ENCODE measurements at places on chromosomes 2 and 18.

GRCh38 chr2:188306271-188306670, 14.6 kb downstream of the GULP1 start:
- peak; percentile 38 for DNase-seq

GRCh38 chr18:34196256-34196655, 28.5 kb downstream of the NOL4 start:
- DNase-seq: no peak

GRCh38 chr2:45233301-45233700, 224.0 kb upstream of the SIX2 start:
- no peak for DNase-seq

- DNase-seq: no peak
These were observed 314.4 kb upstream of the ZEB2 start for GRCh38 chr2:144834363-144834762.

DNA sequence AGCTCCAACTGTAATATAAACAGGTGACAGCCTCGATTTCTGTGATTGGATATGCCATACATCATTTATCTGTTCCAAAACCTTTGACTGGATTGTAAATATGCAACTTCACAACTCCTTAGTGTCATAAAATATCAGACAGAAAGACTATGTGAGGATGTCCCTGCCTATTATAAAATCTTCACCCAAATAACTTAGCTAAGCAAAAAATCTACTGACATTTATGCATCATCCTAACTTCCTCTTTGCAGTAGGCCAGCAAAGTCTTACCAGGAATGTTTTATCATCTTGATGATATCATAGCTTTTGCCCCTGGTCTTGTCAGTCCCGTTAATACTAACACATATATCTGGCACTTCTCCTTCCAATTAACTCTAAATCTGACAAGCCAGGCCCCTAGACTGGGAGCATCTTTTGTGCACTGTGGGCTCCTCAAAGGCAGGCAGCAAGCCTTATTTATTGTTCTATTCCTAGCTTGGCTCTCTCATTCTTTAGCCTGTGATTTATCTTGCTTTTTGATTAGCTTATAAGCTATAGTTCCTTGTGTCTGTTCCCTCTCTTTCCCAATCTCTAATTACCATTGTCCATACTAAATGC, 356.5 kb upstream of the HNMT start:
- no peak for DNase-seq

DNA sequence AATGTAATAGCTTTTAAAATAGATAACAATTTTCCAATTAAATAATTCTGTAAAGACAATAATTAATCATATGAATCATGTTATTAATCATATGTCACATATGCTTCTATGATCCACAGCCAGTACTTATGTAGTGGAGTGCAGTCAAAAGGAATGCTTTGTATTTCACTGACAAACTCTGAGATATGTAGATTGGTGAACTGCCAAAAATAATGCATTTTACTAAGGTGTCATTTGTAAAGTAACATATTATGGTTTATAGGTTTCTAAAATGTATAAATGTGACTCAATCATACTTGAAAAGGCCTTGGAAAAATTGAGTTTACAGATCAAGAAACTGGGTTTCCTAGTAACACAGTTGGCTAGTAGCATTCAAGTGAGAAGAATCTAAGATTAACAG, 93.8 kb upstream of the KCNH7 start:
- no peak for DNase-seq

GRCh38 chr18:57630754-57631595, 9.3 kb upstream of the NARS1 start:
- no peak for DNase-seq

DNA sequence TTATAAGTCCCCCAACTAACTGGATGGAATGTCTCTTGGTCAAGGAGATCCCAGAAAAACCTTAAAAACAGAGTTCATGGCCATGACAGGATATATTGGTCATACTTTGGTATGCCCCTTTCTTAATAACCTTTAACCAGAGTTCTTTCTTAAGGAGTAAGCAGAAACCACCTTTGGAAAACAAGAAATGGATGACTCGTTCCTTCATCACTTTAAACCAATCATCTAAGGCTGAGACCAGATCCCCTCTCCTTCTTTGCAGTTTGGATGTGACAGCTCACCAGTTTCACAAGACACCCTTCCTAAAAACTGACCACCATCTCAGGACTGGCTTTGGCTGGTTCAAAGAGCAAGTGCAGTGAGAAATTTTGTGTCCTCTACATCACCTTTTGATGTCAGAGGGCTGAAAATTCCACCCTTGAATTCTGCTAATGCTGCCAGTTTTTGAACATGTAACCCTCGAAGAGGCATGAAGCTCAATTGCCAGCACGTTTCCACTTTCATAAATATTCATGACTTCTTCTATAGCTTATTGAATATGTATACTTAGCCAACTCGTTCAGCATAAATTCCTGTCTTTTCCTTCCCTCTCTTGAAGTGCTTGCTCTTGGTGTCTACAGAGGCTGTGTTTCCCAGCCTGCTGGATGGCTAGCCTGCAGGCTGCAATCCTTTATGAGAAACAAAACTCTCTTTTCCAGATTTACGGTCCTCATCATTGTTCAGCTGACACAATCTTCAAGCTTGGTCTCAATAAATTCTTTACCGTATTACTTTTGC, 1323.5 kb upstream of the TMEFF2 start:
- DNase-seq: peak; percentile 87

DNA sequence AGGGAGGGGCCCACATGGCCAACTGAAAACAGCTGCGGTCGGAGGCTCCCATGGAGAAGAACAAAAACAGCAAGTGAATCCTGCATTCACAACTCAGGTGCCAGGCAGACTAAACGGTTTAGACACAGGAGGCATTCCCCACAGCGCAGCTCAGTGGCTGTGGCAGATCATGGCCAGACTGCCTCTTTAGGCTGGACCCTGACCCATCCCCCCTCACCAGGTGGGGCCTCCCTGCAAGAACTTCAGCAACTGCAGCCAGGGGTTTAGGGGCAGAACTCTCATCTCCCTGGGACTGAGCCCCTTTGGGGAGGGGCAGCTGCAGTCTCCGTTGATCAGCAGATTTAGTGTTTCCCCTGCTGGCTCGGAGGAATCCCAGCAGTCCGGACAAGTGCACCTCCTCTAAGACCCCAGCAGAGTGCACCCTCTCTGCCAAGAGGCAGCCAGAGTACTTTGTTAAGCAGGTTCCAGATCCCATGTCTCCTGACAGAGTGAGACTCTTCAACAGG, 346.7 kb downstream of the SS18 start:
- no peak for DNase-seq

- no peak for DNase-seq
These were observed 177.4 kb upstream of the HS6ST1 start for GRCh38 chr2:128495996-128496547.

- no peak for DNase-seq
These were observed 488.7 kb downstream of the ARHGAP15 start for GRCh38 chr2:143617803-143618415.

DNA sequence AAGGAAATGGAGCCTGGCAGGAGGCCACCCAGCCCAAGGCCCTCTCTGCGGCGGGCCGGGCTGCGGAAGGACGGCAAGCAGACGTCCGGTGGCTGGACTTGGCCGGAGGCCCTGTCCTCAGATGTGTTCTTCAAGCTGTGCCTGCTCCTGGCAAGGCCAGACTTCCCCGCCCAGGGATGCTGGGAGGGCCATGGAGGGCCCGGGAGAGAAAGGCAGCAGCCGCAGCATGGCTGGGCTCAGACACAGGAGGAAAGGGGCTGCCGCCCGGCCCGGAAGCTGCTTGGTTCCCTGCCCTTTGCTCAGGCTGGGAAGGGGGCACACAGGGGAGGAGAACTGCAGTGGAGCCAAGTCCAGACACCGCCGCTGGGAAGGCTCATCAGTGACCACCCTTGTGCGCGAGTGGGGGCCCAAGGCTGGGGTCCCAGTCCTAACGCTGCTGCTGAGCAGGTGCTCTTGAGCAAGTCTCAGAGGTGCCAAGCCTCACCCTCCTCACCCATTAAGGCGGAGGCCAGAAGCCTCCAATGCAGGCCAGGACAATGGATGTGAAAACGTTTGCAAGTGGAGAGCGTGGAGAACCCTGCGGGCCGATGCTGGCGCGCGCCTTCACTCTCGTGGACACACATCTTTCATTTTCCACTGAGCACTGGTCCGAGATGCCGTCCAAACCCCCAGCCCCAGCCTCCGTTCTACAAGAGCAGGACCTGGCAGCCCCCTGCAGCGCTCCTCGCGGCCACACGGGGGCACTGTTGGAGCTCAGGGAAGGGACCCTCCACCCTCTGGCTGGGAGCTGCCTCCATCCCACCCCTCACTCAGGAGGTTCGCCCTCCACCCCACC, 7.9 kb downstream of the CROCC2 start:
- peak; percentile 78 for DNase-seq

DNA sequence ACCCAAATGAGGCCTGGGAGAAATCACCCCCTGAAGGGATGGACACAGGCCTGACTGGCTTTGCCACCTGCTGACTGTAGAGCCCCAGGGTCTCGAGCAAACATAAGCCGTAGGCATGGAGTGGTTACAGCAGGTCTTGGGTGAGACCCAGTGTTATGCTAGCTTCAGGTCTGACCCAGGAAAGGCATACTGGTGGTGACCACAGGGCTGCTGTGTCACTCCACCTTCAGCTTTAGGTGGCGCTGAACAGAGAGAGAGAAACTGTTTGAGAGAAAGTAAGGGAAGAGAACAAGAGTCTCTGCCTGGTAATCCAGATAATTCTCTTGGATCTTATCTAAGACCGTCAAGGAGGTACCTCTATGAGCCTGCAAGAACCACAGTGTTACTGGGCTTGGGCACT, 1544.2 kb upstream of the TMEFF2 start:
- no peak for DNase-seq

DNA sequence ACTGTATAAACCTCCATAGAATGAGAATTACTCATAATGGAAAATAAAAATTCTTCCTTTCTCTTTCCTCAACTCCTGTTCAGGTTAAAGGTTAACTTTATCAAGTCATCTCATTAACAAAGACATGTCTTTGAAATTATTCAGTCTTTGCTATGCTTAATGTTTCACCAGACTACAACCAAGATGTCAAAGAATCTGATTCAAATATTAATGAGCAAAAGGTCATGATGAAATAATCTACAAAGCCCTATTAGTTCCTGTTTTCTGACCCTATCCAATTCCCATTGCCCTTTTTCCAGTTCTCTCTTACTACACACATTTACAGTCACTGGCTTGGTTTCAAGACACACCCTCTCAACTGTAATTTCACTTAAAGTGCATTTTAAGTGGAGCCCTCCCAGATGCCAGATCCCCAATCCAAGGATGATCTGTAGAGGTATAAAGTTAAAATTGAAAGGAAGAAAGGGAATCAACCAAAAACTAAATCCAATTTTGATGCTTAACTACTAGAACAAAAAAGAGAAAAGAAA, 246.9 kb upstream of the CYP26B1 start:
- no peak for DNase-seq

DNA sequence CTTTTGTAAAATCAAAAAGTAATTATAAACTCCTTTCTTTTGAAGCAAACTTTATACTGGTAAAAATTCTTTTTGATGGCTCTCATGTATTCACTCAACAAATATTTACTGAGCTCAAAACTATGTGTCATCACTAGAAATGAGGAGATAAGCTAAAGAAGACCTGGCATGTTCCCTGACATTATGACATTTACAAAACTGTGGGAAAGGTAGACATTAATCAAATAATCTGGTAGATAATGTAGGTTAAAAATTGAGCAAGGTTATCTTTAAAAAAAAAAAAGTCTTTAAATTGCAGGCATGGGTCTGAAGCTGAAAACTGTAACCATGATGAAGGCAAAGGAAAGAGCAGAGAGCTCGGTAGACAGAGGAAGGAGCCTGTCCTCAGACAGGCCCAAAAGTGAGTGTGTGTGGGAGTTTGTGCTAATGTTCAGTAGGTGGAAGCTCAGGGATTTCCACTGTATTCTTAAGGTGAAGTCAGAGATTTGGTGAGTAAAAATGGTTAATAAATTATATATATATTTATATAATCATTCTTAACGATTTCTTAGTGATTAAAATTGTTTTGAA, 612.9 kb downstream of the LRP1B start:
- DNase-seq: no peak

GRCh38 chr2:45497355-45497754, 113.7 kb downstream of the SRBD1 start:
- DNase-seq: peak; percentile 23

DNA sequence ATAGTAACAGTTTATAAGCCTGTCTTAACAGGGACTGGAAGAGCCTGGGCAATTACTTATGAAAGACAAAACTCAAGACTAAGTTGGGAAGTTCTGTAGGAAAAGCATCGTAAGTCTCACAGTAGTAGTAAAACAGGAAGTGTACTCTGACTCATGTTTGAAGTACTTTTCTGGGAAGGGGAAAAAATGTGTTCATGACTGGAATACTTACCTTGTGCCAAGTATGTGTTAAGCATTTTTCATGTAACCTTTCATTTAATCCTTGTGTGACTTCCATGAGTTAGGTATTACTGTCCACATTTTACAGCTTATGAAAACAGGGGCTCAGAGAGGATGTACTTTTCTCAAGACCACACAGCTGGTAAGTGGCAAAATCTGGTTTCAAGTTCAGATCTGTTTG, 13.7 kb upstream of the SKOR2 start:
- DNase-seq: peak; percentile 59

DNA sequence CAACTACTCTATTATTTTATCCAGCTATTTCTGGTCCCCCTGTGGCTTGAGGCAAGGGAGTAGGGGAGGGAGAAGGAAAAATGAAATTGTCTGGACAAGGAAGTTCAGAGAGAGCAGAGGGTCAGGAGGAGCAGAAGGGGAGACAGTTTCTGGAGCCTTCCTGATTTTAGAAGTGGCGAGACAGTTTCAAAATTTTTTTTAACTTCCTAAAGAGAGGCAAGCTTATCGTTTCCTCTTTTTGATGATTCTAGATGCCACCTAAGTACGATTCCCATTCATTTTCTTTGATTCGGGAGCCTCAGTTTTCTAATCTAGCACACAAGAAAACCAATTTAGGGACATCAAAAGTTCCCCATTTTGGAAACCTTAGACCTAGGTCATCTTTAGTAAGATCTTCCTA, 96.9 kb upstream of the B3GNT2 start:
- DNase-seq: no peak

- DNase-seq: no peak
These were observed 157.2 kb downstream of the FMNL2 start for GRCh38 chr2:152492131-152492530.

DNA sequence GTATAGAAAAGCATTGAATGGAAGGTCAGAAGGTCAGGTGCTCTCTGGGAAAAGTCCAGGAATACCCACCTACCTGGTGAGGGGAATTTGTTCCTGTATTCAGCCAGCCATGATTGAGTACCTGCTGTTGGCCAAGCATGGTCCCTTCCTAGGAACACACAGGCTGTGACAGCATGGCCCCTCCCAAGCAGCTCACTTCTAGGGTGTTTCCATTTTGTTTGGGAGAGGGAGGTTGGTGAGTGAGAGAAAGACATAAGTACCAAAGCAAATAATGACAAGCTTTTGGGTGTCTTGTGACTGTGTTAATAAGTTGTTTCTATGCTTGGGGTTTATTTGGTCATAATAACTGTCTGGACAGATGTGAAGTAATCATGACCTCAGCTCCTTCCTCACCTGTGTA, 46.3 kb downstream of the CABLES1 start:
- no peak for DNase-seq

GRCh38 chr18:59733421-59733820, 36.2 kb upstream of the CCBE1 start:
- DNase-seq: no peak

- peak; percentile 80 for DNase-seq
These were observed 157.4 kb downstream of the TAF4B start for GRCh38 chr18:26383454-26384270.
